Right renal cortex interstitium (tissue), 3 donors: ENCODE measurements at places on chromosomes 1 and 21.

- DNase-seq = no peak
These were observed 41.0 kb downstream of the IL12RB2 start for GRCh38 chr1:67348586-67349252.

DNA sequence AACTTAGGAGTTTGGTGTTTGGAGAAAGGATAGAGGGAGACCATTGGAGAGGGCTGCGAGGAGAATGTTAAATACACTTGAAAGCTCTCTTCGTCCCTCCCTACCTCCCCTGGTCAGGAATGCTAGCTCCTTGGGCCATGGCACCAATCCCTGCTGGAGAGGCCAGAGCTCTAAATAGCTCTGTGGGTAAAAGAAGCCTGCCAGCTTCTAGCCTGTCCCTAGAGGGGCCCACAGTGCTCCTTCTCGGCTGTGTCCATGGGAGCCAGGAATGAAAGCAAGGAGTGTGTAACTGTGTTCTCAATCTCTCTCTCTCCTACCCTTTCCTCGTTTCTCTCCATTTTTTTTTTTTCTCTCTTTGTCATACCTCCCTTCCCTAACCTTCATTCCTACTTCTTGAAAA lies at the start of gene CCDC190:
CCDC190 (minus strand) TSS at position 75 of the 400 bp plus-strand sequence. CDS start 1,529 bp downstream, outside the sequence.
- DNase-seq = no peak

GRCh38 chr1:153384958-153385580 lies 5.8 kb downstream of the S100A8 start:
- no peak for DNase-seq

GRCh38 chr1:86429835-86430234 lies 5.9 kb downstream of the CLCA2 start:
- DNase-seq = no peak

GRCh38 chr1:1286313-1287261 lies 6.4 kb downstream of the SCNN1D start:
- no peak for DNase-seq

GRCh38 chr1:52233463-52233862 lies 91.6 kb downstream of the ZFYVE9 start:
- no peak for DNase-seq

DNA sequence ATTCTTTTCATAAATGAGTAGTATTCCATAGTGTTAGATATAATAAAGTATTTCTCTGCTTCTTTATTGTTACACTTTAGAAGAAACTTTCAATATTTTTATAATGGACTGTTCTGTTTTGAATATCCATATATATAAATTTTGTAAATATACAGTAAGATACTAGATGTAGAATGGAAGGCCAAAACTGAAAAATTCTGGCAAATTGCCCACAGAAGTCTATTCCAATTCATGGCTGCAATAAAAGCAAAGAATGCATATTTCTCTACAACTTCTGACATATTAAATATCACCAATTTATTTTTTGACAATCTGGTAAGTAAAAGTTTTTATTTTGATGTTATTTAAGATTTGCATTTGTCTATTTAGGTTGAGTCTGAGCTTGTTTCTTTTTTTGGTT lies 532.5 kb downstream of the NCAM2 start:
- no peak for DNase-seq

- no peak for DNase-seq
These were observed 13.8 kb upstream of the SLC6A9 start for GRCh38 chr1:44045064-44045463.

DNA sequence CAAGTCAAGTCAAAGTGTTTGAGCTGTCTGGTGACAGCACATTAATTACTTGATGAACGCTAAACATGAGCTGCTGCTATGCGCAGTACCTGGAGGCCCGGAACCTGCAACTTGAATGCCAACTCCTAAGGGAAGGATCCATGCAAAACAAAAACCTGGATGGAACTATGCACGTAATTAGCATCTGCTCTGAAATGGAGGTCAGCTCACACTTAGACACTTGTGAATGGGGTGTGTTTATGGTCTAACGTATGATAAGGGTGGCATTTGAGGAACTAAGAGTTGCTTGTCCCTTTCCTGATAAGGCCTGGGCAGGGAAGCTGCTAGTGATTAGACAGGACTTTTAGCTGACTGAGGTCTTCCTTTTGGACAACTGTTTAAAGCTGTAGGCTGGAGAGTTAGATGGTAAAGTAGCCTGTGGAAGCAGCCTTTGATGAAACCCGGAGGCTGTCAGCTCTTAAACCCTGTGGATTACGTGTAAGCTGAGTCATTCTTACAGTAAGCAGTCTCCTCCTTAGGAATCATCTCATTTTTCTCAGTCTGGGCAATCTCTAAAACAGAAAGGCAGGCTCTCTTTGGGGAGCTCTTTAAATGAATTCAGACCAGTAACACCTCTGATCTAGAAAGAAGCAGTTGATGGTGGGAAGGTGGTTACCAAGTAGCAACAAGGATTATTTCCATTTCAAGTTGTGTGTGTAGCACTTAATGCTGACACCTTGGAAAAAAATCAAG lies 6.8 kb downstream of the TENT5C start:
- no peak for DNase-seq

DNA sequence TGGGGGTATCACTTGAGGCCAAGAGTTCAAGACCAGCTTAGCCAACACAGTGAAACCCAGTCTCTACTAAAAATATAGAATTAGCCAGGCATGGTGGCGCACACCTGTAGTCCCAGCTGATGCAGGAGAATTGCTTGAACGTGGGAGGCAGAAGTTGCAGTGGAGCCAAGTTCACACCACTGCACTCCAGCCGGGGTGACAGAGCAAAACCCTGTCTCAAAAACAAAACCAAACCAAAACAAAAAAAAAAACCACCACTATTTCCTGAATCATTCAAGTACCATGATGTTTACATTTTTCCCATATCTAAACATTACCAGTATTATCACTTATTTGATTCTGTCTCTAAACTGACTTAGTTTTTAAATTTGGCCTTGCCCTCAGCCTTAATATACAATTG lies 29.5 kb downstream of the TUT4 start:
- DNase-seq = no peak

DNA sequence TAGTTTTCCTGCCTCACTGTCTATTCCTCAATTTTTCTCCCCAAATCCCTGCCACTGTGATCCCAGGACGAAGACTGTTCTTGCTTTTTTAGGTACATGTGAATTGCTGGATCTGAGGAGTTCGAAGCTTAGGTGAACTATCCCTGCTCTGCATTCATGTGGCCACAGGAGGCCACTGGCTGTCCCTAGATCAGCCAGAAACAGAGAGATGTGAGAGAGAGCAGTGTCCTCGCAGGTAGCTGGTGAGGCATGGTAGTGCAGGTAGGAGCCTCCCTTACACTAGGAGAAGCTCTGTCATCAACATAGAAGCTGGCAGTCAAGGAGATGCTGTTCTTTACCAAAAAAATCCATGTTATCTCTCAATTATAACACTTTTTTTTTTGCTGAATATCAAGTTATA lies 71.5 kb downstream of the USP24 start:
- DNase-seq = no peak

GRCh38 chr1:37595440-37596181 lies at the start of gene GNL2:
GNL2 (minus strand) TSS chr1:37595937; CDS start chr1:37595822, 115 bp downstream.
- peak; percentile 92 for DNase-seq

- no peak for DNase-seq
These were observed 32.6 kb downstream of the ZBED6 start for GRCh38 chr1:203828002-203828401.

DNA sequence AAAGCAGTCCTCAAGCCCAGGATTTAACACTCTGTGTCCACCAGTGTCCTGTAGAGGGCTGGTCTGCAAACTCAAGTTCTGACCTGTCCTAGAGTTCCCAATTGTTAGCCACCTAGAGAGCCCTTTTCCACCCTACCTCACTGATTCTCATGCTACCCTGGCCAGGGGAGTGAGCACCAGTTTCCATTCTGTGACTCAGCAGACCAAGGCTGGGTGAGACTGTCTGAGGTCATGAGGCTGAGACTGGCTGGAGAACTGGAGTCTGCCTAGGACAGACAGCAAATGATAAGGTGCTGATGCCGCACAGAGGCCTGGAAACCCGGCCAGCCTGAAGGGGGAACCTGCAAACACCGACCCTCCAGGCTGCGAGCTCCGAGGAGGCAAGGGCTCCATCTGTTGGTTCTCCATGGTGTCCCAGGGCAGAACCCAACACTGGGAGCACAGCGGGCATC lies 13.7 kb downstream of the GLIS1 start:
- no peak for DNase-seq

GRCh38 chr1:42002220-42002619 lies 83.5 kb upstream of the HIVEP3 start:
- DNase-seq = no peak

DNA sequence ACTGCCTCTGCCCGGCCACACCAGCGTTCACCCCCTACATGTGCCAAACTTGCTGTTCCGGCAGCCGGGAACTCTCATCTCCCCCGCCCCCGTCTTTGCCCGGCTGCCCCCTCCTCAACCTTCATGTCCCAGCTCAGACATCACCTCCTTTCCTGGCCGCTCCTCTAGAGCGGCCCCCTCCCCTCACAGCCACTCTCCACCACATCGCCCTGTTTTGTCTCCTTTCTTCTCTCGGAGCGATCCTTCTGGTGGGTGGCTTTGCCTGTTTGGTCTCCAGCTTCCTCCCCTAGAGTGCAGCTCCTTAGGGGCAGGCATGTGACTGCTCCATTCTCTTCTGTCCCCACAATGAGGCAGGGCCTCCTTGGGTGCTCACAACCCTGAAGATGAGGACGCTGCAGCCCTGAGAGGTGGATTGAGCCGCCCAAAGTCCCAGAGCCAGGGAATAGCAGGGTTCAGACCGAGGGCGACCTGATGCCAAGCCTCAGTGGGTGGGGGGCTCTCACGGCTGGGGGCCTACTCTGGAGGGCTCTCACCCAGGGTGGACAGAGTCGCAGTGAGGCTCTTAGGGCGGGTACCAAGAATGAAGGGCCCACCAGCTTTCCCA lies 44.9 kb upstream of the ECE1 start:
- no peak for DNase-seq

DNA sequence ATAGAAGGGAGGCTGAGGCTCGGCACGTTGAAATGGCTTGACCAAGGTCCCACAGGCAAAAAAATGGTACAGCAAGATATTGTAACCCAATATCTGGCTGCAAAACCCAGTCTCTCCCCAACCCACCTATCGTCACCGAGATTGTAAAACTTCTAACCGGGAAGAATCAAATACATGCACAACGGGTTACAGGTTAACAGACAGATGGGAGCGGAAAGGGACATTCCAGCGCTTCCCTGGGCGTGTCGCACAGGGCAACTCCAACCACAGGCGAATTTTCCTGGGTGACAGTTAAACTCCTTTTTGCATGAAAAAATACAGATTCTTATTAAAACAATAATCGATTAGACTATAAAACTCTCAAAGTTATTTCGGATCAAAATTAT lies 31.8 kb upstream of the JUN start:
- peak; percentile 46 for DNase-seq

DNA sequence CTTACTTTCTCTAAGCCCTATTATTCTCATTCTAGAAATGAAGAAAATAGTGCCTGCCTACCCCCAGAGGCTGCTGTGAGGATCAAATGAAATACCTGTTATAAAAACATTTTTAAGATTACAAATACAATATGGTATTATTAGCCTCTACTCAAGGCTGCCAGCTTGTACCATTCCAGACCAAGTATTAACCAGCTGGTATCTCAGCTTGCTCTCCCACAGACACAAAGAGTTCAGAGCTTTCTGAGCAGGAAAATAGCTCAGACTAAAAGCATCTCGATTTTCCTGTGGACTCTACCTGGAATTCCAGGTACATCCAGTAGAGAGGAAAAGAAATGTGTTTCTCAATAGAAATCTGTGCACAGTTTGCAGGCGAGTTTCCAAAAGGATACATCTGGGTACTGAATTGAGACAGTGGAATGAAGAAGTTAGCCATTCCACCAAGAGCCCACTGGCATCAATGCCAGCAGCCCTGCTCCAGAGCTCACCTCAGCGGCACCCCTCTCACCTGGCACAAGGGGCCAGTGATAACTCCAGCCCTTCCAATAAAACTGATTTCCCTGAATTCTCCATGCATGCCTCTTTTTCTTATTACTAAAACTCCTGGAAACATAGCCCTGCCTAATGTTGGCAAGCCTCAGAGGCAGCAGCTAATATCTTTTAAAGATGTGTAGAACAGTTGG lies 31.0 kb downstream of the TGFBR3 start:
- no peak for DNase-seq

GRCh38 chr1:230940848-230941247 lies 37.8 kb downstream of the TTC13 start:
- DNase-seq = no peak

- no peak for DNase-seq
These were observed 579.6 kb upstream of the NR5A2 start for GRCh38 chr1:199447906-199448305.

DNA sequence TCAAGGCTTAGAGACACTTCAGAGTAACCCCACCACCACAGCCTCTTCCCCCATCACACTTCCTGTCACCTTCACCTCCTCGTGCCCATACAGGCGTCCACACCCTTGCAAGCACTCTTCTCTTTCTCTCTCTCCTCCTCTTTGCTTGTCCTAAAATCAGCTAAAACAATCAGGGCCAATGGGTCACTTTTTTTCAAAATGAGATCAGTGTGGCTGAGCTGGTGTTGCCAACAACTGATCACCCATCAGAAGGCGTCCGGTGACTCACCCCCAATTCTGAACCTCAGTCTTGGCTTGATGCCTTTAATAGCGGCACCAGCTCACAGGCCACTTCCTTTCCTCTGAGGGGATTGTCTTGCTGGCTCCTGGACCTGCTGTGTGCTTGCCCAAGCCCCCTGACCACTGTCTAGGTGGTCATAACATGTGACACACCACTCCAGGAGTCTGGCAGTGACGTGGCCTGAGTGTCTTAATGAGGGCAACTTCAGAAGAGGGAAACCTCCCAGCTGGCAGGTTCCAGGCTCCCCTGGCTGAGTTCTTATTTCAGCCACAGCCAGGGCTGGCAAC lies 1.6 kb downstream of the DRAXIN start:
- no peak for DNase-seq

DNA sequence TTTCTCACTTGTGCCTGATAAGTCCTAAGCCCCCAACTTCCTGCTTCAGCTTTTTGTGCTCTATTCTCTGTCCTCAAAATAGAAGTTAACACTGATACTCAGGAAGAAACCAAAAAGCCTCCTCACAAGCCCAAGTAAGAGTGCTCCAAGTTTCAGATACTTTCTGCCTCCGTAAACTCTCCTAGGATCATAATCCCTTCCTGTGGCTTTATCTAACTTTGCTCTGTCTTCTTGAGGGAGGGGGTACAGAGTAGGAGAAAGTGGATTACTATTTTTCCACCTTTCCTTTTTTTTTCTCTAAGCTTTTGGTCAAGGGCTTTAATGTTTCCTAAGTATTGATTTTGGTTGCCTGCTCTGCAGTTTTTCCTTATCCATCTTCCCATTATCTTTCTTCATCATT lies 54.6 kb downstream of the DPH5 start:
- no peak for DNase-seq
